ENCODE measurements at places on chromosomes 1 and 21.

DNA sequence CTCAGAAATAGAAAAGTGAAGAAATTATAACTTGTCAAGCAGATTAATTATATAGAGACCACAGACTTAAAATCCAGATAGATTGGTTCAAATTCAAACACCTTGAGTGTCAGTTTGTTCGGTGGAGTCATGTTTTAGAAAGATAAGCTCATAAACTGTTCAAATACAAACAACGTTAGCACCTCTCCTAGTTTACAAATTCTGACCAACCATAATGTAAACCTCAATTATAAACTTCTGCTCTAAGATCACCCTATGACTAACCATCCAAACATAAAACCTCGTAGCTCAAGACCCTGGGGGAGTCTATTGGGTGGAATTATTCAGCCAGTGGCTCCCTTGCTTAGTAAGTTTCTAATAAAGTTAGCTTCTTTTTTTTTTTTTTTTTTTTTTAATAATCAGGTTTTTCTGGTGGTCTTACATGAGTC lies 12.4 kb downstream of the CBR1 start:
- DNase-seq: no peak

- no peak for DNase-seq
Observed at GRCh38 chr1:243438815-243439214, 183.0 kb downstream of the SDCCAG8 start.

- DNase-seq: no peak
Observed at GRCh38 chr1:13224480-13225060, 1.4 kb downstream of the PRAMEF18 start.

DNA sequence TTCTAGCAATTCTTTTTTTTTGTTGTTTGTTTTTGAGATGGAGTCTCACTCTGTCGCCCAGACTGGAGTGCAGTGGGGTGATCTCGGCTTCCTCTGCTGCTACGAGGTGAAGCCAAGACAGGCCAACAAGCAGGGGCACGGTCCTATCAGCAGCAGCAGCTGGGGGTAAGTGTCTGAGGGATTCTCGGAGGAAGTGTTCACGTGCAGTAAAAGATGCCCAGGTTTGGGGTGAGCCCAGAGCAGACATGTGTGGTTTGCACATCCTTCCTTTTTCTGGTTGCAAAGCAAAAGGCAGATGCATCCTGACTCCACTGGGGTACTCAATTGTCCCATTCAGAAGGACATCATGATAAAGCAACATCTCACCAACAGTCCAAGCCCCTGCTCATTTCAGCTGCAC lies 27.7 kb downstream of the PIGP start:
- peak; percentile 49 for DNase-seq

DNA sequence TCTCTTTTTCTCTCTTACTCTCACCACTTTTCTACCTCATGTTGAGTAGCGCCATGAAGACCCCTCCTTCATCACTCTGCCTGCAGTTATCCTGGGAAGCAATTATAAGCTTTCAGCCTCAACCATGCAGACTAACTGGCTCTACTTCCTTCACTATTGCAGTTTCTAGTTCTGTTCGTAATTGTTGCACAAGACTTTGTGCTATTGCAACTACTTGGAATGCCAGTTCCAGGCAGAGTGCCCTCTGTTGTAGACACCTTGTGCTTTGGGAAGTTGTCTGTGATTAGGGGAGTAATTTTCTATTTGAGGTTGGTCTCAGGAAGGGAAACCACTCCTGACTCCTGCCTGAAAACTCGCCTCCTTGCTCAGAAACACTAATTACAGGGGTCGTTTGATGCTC lies 19.4 kb downstream of the PGM1 start:
- DNase-seq: no peak

- no peak for DNase-seq
Observed at GRCh38 chr21:37699024-37699775, 217.1 kb downstream of the KCNJ6 start.

- no peak for DNase-seq
Observed at GRCh38 chr1:177799746-177800145, 170.1 kb downstream of the SEC16B start.

DNA sequence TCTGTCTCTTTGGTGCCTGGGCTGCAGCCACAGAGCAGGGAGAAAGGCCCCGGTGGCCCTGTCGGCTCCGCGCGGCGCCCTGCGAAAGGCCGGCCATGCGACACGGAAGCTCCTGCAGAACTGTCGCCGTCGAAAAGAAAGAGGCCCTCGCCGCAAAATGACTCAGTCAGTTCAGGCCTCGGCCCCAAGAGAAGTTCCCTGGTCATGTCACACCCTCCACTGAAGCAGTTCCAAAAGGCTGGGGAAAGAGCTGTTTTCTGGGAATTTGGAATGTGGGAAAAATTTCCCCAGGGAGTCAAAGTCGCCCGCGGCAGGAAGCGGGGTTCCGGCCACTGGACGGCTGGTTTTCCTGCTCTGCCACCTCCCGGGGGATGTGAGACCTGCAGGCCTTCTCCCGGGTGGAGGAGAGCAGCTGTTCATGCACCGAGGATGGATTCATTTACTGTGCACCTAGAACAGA lies 115.8 kb upstream of the ZNF678 start:
- no peak for DNase-seq

GRCh38 chr1:214454569-214455396 lies 96.6 kb downstream of the PTPN14 start:
- no peak for DNase-seq

- no peak for DNase-seq
Observed at GRCh38 chr1:116518400-116518799, 52.4 kb downstream of the CD58 start.

GRCh38 chr1:21956720-21957552 lies 19.8 kb upstream of the HSPG2 start:
- DNase-seq: no peak

DNA sequence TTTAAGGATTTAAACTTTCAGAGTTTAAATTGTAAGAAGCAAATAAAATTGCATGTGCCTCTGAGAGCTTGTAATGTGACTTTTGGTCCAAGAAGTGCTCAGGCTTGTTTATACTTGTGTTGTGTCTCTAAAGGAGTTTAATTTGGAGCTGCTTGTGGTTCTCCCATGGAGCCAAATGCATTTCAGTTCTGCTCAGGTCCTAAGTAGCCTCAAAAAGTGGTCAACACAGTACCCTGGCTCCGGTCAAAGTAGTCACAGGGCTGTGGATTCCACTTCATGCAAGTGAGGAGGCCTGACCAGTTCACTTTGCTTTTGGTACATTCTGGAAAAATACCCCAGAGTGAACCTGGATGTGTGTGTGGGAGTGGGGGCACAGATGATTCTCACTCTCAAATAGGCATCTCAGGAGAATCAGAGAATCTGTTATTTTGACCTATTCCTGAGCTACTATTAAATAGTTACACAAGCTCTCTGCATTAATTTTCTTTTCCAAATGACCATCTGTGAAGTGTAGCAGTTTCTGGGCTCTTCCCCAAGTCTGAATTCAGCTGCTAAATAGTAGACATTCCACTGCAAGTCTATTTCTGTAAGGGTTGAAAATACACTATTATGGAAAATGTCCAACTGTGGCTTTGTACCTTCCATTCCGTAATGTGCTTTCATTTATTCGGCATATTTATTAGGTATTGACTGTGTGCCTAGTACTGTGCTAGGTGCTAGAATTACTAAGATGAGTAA lies 31.7 kb upstream of the AGO1 start:
- no peak for DNase-seq

GRCh38 chr21:43997766-43998742 lies 14.1 kb upstream of the TRAPPC10 start:
- DNase-seq: no peak

DNA sequence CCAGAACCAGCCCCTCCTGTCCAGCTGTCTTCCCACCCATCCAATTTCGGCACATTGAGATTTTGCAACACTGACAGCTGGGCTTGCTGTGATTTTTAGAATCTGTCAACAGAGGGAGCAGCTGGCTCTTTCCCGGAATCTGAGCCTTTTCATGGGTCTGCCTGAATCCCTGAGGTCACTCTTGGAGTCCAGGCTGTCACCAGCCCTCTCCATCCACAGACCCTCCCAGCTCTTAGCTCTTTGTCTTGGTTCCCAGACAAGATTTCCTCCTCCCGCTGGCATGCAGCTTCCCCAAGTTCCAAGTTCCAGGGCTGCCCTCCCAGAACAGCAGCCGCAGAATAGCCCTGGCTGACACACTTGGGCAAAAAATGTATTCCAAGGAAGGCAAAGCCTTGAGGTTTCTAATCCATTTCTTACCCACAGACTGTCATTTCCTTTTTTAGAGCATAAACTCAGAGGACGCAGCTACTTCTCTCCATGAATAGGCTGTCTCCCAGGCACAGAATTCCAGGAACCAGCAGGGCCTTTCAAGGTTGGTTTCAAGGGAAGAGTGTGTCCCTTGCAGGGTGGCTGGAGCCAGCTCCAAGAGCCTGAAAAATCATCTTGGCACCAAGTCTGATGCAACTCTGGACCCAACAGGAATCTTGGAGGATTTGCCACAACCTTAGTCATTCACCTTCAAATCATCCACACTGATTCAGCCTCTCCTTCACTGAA lies 7.1 kb upstream of the TMEM61 start:
- no peak for DNase-seq

- DNase-seq: no peak
Observed at GRCh38 chr1:153357076-153357852, 390 bp upstream of the S100A9 start.

- DNase-seq: no peak
Observed at GRCh38 chr1:56099766-56100265, 479.5 kb downstream of the PLPP3 start.

- no peak for DNase-seq
Observed at GRCh38 chr1:53319296-53320101, 8.4 kb downstream of the LRP8 start.

- no peak for DNase-seq
Observed at GRCh38 chr1:231940116-231940515, 313.5 kb downstream of the DISC1 start.

DNA sequence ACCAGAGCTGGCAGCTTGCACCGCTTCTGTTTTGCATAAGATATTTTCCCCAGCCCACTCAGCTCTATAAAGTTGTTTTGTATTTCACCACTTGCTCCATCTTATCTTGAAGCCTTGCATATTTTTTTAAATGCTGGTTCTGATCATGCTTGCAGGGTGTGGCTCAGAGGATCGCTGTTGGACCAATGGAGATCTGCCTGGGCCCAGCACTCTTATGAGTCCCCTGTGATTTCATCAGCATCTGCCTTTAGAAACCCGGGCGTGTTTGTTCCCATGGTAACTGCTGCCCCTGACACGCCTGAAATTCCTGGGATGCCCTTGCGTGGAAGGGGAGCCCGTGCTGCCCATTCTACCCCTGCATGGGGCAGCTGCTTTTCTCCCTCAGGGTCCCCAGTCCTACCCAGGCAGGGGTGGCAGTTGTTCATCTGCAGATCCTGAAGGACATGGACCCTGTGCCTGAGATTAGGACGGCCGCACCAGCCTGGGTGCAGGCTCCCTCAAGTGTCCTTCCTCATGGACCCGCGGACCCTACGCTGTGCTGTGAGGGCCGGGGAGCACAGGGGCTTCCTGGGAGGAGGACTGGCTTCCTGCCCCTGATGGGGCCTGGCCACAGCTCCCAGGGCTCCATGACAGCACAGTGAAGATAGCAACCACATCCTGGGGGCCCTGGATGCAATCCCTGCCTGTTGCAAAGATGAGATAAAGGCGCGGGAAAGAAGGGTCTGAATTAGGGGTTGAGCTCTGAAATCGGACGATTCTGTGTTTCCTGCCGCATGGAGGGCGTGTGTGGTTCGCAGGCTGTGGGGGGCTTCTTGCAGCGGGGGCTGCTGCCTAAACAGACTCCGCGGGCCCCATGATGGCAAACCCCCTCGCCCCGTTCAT lies 226.5 kb downstream of the SDCCAG8 start:
- DNase-seq: no peak

DNA sequence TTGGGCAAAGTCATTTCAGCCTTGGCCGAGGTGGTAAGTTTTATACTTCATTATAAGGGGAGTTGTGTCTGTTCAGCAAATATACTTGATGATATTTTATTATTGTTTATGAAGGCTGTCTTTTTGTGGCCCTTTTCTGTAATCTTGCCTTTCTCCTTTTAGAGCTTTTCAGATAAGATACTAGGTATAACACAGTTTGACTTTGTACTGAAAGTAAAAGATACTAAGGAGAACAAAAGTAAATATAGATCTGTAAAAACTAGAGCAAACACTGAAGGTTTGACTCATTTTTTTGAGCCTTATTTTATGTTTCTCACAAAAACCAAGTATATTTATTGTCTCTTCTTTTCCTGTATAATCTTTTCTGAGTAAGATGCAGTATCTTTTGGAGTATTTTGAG lies 61.9 kb downstream of the KIF1B start:
- no peak for DNase-seq

GRCh38 chr1:228314315-228314657 lies 92.3 kb downstream of the TRIM11 start:
- DNase-seq: no peak

DNA sequence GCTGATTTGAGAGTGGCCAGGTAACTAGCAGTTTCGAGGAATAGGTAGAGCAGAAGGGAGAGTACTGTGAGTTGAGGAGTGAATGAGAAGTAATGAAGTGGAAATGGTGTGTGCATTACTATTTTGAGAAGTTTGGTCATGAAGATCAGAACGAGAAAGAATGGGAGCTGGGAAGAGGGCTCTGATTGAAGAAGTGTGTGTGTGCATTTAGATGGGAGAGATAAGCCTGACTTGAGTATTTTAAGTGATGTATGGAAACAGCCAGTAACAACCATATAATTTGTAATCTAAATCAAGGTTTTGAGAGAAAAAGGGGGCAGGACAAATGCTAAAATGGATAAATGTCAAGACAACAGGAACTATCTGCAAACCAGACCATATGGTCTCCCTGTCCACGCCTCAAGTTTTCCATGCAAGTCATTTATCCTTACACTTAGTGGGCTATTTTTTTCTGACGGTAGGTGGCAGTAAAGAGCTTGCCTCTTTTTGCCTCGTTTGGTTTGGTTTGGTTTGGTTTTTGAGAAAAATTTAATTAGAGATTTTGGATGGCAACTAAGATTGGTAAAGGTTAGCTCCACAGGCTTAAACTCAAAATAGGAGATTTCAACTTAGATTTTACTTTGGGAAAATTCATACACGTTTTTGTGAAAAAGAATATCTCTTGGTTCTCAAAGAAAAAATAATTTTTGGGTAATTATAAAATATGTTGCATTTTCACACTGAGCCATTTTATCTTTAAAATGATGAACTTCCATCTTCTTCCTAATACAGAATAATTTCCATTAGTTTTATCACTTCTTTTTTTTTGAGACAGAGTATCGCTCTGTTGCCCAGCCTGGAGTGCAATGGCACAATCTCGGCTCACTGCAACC lies 9.5 kb upstream of the B3GALNT2 start:
- peak; percentile 49 for DNase-seq

Data from naive B cell (primary cell).